ENCODE measurements at places on chromosomes 1 and 21.

DNA sequence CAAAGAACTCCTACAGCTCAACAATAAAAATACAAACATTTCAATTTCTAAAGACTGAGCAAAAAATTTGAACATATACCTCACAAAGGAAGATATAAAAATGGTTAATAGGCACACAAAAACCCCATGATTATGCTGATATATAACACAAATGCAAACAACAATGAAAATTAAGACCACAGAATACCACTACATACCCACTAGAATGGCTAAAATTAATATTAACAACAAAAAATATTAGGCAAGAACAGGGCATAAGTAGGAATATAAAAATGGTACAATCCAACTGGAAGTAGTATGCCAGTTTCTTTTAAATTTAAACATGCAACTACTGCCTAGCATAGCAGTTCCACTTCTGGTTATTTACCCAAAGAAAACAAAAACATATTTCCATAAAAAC, 77.3 kb downstream of the CDC42BPA start:
- DNase-seq: no peak

- DNase-seq: no peak
Measured at GRCh38 chr1:100627936-100628335, 90.0 kb downstream of the GPR88 start.

GRCh38 chr1:201870397-201870796, 18.3 kb upstream of the SHISA4 start:
- no peak for DNase-seq

DNA sequence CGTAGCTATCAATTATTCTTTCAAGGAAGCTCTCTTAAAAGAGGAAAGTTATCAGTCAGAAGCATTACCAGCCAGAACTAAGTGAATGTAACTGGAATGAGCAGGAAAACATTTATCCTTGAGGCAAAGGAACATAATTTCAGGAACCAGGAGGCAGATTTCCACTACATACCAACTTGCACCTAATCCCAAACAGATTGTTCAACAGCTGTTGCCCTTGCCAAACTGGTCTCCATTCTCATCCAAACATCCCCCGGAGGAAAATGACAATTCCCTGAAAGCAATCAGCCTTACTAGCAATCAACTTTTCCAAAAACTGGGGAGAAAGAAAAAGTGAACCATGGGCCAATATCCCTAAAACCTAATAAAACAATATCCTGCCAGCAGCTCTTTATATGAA, 35.0 kb downstream of the ENAH start:
- no peak for DNase-seq

GRCh38 chr1:63975481-63975880, 201.7 kb downstream of the ROR1 start:
- DNase-seq: no peak

All from T-helper 2 cell treated with Interferon-gamma antibody and Interleukin-4, amounts not matched to agents 5 μg/mL and 100 μg/mL, for 36 hours (primary cell).